Natural killer cell treated with Interleukin-12 subunit alpha and Interleukin-12 subunit beta and Interleukin-15 and Interleukin-18, amount 100 ng/mL, for 72 hours (primary cell): ENCODE measurements at places on chromosomes 7 and 10.

DNA sequence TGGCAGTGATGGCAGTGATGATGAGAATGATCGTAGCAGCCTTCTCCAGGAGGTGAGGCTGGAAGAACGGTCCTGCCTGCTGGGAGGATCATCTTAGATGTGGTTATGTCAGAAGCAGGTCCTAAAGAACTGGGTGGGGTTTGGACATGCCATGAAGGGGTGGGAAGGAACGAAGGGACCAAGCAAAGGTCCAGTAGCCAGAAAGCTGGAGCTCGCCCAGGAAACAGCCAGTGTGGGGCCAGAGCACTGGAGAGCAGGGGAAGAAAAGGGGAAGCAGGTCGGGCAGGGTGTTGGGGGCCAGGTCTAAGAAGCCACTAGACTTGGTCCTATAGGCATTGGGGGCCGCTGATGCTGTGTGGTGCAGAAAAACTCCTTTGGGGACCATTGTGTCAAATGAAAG lies 127.4 kb downstream of the RGS10 start:
- DNase-seq = no peak

GRCh38 chr10:1652151-1652550 lies 85.2 kb downstream of the ADARB2 start:
- no peak for DNase-seq

GRCh38 chr10:35911954-35912353 lies 269.9 kb upstream of the FZD8 start:
- DNase-seq = no peak

DNA sequence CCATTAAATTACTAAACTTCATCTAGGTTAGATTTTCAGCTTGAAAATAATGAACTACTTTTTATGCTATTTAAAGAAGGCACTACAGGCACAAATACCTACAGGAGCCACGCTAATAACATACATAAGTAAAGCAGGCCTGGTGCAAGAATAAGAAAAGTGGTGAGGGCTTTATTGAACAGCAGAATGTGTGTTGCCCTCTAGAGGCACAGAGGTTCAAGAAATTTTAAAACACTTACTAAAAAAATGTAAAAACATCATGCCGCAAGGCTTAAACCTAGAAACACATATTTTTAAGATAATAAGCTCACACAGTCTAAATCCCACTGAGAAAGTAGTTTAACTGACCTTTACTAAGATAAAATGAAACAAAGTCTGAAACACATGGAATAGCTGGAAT lies 20.3 kb downstream of the CACUL1 start:
- no peak for DNase-seq

- DNase-seq = no peak
Observed at GRCh38 chr10:28967031-28967430, 289.7 kb downstream of the BAMBI start.

- DNase-seq = no peak
Observed at GRCh38 chr10:77371848-77372799, 265.5 kb downstream of the KCNMA1 start.

DNA sequence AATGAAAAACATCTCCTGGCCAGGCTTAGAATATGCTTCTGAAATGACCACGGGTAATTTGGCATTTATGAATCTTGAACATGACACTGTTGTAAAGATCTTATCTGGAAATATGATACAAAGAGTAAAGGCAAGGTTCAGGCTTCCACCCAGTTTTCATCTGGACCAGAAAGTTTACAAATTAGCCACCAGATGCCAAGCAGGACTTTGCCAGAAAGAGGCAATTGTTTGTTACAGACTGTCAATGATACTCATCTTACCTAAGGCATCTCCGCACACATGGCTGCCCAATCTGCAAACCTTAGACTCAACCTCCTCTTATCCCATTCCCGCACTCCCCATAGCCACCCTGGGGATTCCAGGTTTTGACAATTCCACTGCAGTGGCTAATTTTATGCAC lies 795.3 kb downstream of the TYW1 start:
- DNase-seq = no peak

DNA sequence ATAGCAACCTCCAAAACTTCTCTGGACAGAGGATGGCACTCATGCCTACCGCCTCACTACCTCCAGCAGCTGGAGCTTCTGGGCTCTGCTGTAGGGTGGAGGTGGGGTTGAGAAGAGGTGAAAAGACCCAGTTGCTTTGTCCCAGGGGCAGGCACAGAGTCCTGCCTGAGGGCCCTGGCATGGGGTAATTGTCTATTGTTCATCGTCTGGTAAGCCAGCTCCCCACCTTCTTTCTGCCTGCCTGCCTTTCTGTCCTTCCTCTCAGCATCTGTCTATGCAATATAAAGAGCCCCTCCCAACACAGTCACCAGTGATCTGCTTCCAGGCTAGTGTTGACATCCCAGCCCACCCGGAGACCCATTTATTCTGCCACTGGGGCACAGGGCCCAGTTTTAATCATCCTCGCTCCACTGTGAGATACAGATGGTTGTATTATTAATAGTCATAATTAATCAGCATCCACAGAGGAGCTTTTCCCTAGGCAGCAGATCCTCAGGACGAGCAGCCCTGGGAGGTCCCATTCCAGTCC lies 39.0 kb downstream of the ZMIZ1 start:
- DNase-seq = no peak

- DNase-seq = no peak
Observed at GRCh38 chr10:85593226-85593772, 773.3 kb downstream of the GRID1 start.

DNA sequence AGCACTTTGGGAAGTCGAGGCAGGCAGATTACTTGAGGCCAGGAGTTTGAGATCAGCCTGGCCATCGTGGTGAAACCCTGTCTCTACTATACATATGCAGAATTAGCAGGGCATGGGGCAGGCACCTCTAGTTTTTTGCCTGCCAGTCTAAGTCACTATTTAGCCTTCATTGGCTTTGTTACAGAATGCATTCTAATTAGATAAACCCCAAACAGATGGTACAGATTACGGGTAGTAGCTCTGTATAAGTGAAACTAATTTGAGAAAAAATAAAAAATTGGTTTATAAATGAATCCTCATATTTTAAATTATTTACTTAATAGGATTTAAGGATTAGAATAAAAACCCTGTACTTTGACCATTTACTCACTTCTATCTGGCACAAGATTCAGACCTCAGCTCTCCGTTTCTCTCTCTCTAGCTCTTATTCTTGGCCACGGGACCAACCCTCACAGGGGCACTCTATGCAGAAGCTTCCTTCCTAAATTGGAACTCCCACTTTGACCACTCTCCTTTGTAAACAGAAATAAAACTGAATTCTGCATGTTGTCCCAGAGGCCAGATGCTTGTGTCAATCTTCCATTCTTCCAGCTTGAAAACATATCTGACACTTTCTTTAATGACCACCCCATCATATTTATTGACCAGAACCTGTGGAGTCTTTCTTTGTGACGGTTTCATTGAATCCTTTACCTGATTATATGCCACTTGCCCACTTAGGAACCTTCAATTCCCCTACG lies 26.8 kb downstream of the BET1 start:
- DNase-seq = no peak

DNA sequence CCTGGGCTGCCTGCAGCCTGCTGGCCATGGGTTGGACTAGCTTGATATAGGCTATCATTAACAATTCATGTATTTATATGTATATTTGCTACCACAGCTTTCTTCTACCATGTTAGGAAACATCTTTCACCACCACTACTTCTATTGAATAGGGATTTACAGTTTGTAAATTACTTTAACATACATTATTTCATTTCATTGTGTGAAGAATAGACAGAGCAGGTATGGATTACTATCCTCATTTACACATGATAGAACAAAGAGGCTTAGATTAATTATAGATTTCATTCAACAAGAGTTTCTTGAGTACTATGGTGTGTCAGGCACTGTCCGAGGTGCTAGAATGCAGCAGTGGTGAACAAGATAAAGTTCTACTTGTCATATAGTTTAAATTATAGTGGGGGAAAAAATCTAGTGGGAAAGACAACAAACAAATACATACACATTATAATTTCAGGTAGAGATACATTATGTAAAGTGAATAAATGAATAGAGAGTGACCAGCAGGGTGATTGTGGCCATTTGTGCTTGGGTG lies 20.6 kb downstream of the VTI1A start:
- no peak for DNase-seq

GRCh38 chr10:114359953-114360345 lies 44.4 kb downstream of the AFAP1L2 start:
- DNase-seq = no peak

GRCh38 chr7:126016722-126017121 lies 1087.1 kb upstream of the POT1 start:
- DNase-seq = no peak

DNA sequence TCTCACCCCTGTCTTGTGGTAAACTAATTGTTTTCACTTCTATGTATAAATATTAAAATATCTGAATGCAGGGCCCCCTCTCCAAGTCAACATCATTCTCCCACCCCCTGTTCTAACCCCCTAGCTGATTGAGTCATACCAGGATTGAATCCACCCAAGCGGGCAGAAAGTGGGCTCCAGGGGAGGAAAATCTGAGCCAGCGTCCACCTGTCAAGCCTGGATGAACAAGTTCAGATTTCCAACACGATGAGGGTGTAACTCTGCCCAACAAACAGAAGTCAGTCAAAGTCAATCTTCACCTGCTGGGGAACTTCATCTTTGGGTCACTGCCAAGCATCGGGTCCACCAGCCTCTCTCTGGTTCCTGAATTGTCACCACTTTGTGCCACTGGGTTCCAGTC lies 162.9 kb upstream of the CELF2 start:
- no peak for DNase-seq
